ENCODE measurements at places on chromosomes 6 and 20.

DNA sequence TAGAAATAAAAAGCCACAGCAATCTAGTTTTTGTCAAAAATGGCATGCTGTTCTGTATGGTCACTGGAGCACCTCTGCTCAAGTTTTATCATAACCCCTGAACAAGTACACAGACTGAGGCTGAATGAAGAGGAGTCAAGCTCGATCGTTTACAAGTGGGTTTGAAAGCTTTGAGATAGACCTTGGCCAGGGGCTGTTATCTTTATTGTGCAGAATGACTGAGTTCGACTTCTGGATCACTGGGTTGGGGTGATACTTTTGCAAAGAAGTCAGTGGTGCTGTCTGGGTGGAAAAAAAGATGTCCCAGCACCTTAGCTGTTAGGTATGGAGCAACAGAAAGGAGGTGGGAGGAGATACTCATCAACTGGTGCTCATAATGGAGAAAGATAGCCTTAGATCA, 446.0 kb downstream of the HACE1 start:
- DNase-seq = no peak

DNA sequence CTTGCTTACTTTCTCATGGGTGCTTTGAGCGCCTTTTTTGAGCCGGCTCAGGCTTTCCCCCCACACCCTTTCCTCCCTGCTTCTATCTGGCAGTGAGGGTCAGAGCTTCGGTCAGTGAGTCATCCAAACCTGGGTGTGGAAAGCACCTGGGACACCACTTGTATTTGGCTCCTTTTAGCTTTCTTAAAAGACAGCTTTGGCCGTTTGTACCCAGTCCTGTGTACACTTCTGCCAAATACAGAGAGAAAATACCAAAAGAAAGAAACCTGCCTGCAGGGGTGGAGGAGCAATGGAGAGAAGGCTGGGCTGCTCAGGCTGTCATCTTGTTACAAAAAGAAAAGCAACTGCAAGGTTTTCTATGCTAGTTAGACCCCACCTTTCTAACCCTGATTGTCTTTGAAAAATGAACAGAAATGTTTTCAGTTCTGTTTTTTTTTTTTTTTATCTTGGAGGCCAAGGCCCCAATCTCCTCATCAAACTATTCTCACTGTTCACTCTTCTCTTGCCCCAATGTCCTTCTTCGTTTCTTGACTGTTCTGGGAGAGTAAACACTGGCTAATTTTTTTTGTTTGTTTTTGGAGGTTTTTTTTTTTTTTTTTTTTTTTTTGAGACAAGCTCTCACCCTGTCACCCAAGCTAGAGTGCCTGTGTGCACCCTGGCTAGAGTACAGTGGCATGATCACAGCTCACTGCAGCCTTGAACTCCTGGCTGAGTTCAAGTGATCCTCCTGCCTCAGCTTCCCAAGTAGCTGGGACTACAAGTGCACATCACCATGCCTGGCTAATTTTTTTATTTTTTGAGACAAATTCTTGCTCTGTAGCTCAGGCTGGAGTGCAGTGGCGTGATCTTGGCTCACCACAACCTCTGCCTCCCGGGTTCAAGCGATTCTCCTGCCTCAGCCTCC, 76.4 kb downstream of the SSR1 start:
- no peak for DNase-seq

GRCh38 chr6:159689001-159689400, 4.0 kb downstream of the SOD2 start:
- DNase-seq = no peak

DNA sequence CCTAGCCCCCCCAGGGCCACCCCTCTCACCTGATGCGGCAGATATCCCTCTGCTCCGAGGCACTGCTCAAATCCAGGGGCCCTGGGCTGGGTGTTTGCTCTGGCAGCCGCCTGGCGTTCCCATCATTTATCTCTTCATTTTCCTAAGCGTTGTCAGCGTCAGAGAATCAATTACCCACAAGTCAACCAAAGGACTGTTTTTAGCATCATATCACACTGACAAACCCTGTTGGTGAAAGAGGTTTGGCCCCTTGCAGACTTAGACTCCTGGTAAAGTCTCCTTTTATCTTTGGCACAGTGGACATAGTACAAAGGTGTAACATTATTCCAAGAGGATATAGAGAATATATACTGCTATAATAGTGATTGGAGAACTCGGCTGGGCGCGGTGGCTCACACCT, at the start of gene GHRH:
GHRH (minus strand) TSS at position 101 of the 400 bp plus-strand sequence. CDS start 4,925 bp downstream, outside the sequence.
- no peak for DNase-seq

DNA sequence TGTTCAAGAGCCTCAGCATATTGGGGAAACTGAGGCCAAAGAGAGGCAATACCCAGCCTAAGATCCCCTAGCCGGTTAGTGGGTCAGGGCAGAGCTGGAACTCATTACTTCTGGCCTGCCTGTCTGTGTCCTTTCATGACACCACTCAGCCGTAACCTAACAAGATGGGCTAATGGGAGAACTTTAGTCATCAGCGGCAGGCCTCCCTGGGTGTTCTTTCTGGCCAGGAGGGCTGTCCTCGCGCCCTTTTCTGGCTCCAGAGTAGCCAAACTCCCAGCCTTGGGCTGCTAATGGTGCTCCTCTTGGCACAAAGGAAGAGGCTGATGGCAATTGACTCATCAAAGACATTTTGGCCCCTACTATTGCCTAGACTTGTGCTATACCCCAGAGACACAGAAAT, 76.6 kb downstream of the NCR2 start:
- no peak for DNase-seq

DNA sequence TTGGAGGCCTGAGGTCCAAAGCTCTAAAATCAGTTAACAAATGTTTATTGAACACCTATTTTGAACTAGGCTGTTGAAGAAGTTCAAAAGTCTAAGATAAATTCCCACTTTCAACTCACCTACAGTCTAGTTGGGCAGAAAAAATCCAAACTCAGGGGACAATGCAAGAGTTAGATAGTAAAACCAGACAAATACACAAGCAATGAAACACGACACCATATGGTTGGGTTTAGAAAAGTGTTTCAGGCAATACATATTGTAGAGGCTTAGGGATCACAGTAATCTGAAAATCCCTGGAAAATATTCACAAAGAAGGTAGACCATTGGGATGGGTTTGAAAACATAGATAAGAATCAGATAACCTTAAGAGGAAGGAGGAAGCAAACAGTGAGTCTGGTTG, 1.3 kb upstream of the CARMIL1 start:
- DNase-seq = no peak

GRCh38 chr6:33118525-33119123, 42.8 kb downstream of the HLA-DPB1 start:
- no peak for DNase-seq

GRCh38 chr6:23250556-23250955, 681.2 kb downstream of the HDGFL1 start:
- DNase-seq = no peak

DNA sequence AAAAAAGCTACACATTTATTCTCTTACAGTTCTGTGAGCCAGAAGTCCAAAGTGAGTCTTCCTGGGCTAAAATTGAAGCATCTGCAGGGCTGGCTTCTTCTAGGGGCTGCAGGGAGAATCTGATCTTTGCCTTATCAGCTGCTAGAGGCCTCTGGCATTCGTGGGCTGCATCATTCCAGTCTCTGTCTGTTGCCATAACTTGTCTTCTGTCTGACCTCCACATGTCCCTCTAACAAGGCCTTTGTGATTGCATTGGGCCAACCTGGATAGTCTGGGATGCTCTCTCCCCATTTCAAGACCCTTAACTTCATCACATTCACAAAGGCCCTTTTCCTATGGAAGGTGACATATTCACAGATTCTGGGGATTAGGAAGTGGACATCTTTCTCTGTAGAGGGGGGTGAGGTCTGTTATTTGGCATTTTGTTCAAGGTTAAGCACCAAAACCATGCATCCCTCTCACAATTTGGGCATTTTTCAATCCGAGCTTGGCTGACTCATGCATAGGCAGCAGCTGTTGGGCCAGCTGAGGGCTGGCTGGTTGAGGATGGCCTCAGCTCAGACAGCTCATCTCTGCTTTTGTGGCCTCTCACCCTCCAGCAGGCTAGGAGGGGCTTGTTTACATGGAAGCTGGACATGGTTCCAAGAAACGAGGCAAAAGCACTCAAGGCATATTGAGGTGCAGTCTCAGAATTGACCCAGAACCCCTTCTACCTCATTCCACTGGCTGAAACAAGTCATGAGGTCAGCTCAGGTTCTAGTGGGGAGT, 116.1 kb upstream of the NXT1 start:
- DNase-seq = no peak

DNA sequence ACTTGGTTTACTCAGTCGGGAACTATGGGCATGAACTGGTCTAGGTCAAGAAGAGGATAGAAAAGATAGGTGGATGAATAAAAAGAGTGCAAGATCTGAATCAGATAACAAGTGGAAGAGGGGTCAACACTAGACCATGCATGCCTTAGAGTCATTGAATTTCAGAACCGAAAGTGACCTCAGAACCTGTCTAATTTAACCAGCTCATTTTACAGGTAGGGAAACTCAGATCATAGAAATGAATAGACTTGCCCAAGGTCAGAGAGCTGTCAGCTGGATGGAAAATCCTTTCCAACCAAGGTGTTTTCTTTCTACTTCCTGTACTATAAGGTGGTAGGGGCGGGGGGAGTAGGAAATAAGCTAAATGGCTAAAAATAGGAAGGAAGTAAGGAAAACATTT, 121.4 kb upstream of the ADGRF1 start:
- DNase-seq = no peak

- peak; percentile 29 for DNase-seq
These were observed 13.4 kb upstream of the GMNN start for GRCh38 chr6:24761193-24761835.

DNA sequence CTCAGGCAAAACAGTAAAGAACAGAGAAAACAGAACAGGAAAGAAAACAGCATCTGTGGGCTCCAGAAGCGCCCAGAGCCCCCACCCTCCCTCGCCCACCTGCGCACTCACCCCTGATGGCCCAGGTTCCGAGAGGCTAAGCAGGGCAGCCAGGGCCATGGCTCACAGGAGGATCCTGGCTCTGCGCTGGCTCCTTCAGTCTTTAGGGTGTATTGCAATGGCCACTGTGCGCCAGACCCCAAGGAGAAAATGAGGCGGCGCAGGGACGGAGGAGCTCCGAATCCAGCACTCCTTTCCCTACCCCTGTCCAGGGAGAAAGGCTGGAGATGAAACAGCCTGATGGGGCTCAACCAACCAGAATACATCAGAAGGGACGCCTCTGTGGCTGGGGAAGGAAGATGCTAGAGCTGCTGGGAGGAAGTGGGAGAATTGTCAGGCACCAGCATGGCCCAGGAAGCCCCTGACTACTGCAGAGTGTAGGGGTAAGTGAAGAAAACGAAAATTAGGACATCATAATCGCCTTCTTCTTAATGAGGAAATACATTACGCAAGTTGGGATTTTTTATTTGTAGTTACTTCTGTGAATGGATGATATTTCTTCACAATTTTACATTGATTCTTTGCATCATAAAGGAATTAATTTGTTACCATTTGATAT, 49.0 kb downstream of the COL11A2 start:
- no peak for DNase-seq

DNA sequence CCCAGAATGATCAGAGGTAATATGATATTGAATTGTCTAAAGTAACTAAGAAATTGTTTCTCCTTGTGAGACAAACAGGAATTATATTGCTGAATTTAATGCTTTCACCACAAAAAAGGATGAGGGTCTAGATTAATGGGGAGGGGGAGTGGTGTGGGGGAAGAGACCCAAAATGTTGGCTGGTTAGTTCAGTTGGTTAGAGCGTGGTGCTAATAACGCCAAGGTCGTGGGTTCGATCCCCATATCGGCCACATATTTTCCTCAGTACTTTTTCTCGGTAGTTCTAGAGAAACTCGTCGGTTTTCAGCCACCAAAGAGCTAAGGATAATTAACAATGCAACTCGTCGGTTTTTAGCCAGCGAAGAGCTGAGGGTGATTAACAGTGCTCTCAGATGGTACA, 26.3 kb downstream of the PRSS16 start:
- no peak for DNase-seq

DNA sequence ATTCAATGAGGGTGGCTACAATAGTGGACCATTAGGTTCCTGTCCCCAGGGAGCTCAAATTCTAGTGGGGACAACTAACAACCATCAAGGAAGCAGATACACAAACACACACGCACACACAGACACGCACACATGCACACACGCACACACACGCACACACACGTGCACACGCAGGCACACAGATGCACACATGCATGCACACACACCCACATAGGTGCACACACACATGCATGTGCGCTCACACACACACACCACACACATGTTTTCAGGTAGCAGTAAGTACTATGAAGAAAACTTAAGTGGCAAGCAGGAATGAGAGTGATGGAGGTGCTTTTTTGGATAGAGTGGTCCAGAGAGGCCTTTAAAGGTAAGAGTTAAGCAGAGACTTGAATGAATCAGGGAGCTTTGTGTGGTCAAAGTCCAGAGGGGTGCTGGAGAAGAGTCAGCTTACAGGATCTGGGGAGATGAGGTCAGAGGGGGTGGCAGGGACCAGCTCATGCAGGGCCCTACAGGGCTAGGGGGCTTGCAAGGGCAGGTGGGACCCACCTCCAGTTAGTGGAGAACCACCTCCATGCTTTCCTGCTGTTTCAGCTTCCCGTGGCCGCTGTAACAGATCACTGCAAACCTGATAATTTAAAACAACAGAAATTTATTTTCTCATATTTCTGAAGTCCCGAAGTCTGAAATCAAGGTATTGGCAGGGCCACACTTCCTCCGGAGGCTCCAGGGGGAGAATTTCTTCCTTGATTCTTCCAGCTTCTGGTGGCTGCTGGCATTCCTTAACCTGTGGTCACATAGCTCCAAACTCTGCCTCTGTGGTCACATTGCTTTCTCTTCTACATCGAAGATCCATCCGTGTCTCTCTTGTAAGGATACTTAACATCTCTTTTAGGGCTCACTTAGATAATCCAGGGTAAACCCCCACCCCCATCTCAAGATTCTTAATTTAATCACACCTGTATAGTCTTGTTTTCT, 6.9 kb upstream of the NSFL1C start:
- no peak for DNase-seq

DNA sequence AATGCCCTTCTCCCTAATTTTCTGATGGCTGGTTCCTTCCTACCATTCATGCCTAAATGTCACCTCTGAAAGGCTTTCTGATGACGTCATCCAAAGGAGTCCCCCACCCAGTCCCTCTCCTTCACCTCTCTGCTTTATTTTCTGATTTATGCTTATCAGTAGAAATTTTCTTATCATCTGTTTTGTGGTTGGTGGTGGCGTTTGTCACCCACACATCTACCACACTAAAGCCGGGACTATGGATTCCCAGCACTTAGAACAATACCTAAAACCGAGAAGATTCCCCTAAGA, 9.0 kb downstream of the CNKSR3 start:
- no peak for DNase-seq

- no peak for DNase-seq
These were observed 7.4 kb downstream of the ADRM1 start for GRCh38 chr20:62309947-62310756.

Data from activated T-cell treated with anti-CD3 and anti-CD28 coated beads, Interleukin-2, amount 50 U/mL, for 48 hours (primary cell).